ENCODE measurements at places on chromosomes 3 and 15.

DNA sequence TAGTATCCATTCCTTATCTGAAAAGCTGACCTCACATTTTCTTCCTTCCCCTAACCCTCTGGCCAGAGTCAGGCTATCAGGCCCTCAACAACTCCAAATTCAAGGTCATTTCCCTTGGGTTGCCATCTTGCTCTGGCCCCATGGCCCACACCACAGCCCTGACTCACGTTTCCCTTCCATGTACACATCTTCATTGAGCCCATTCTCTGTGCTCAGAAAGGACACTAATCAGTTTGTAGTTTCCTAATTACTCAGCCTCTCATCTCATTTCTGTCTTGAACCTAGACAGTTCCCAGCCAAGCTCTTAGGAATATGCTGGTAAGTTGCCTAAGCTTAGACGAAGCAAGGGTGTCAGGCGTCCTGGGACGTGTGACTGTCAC is 14.9 kb downstream of the TGM5 start:
- no peak for DNase-seq
- no peak overlapping the region for H3K27ac ChIP-seq
- H3K4me3 ChIP-seq = no peak overlapping the region
- H3K27me3 ChIP-seq = peaks cover 5% of the 10 kb centered on the region

- H3K36me3 ChIP-seq = no peaks in the 10 kb centered on the region
- peaks cover 12% of the 10 kb centered on the region for H3K27me3 ChIP-seq
- peak; percentile 40 for DNase-seq
- H3K4me3 ChIP-seq = peak overlapping the region; percentile 71
- no peak overlapping the region for H3K27ac ChIP-seq
Observed at GRCh38 chr15:73927476-73928240, 1.4 kb downstream of the LOXL1 start.

- DNase-seq = no peak
- no peak overlapping the region for H3K27ac ChIP-seq
- H3K4me1 ChIP-seq = peaks cover 2% of the 10 kb centered on the region
- H3K36me3 ChIP-seq = peaks cover 40% of the 10 kb centered on the region
- no peaks in the 10 kb centered on the region for H3K27me3 ChIP-seq
Observed at GRCh38 chr3:58131101-58131825, 79.5 kb downstream of the DNASE1L3 start.

- no peak overlapping the region for H3K4me3 ChIP-seq
- H3K36me3 ChIP-seq = no peaks in the 10 kb centered on the region
- DNase-seq = no peak
- no peak overlapping the region for H3K27ac ChIP-seq
- no peaks in the 10 kb centered on the region for H3K4me1 ChIP-seq
Observed at GRCh38 chr15:82587805-82588204, 47.5 kb upstream of the RPS17 start.

DNA sequence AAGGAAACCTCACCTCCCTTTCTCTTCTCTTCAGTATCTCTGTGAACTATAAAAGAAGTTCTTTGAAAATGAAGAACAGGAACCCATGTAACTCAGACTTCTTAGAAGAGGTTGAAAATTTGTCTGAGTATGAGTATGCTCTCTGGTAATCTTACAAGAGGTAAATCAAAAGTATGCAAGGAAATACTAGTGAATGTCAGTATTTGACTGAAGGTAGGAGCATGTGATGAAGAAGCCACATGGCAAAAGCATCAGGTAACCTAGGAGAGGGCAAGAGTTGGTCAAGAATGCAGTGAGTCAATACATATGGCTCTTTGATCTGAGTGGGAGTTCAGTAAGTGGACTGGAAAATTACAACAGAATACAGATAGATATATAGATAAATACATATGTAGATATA is 133.0 kb upstream of the NECTIN3 start:
- no peaks in the 10 kb centered on the region for H3K4me1 ChIP-seq
- H3K27me3 ChIP-seq = peaks cover 9% of the 10 kb centered on the region
- DNase-seq = no peak
- no peak overlapping the region for H3K4me3 ChIP-seq
- no peaks in the 10 kb centered on the region for H3K36me3 ChIP-seq
- H3K27ac ChIP-seq = no peak overlapping the region

DNA sequence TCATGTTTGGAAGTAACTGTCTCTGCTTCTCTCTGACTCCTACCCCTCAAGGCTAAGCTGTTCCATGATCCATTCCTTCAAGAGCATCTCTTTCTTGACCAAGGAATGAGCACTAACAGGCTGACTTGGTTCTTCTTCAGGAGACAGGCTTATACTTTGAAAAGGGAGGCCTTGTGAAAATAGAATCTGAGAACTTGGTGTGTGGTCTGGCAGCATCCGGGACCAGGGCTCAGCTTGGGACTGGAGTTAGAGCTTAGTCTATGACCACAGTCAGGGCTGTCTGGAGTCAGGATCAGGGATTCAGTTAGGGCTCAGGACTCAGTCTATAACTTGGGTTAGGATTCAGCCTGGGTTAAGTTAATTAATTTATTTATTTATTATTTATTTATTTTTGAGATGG is 44.9 kb upstream of the SLC6A6 start:
- H3K27ac ChIP-seq = no peak overlapping the region
- H3K4me1 ChIP-seq = no peaks in the 10 kb centered on the region
- H3K27me3 ChIP-seq = peaks cover 3% of the 10 kb centered on the region
- H3K36me3 ChIP-seq = no peaks in the 10 kb centered on the region
- no peak for DNase-seq
- H3K4me3 ChIP-seq = no peak overlapping the region

DNA sequence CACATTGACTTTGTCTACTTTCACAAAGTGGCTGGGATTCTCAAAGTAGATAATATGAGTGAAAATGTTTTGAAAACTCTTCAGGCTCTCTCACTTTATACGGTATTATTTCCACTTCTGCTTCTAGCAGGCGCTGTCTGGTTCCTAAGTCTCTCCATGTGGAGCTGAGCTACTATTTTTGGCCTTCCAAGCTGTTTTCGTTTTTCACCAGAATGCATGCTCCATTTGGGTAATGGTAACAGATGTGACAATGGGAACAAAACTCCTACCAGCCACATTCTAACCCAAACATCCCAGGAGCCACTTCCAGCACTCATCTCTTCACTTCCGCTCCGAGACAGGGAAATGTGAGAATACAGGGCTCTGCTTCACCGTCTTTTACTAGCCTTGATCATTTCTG is 586.7 kb downstream of the NTRK3 start:
- DNase-seq = no peak
- H3K4me3 ChIP-seq = no peak overlapping the region
- H3K27ac ChIP-seq = no peak overlapping the region
- no peaks in the 10 kb centered on the region for H3K27me3 ChIP-seq
